Stimulated activated CD4-positive, alpha-beta T cell treated with anti-CD3 and anti-CD28 coated beads, Interleukin-1b, Interleukin-23, amount 100 ng/mL, for 4 hours (primary cell): ENCODE measurements at places on chromosomes 5 and 9.

- no peak for DNase-seq
Observed at GRCh38 chr5:176737746-176738636, 72.4 kb upstream of the UNC5A start.

- peak; percentile 21 for DNase-seq
Observed at GRCh38 chr9:96874947-96875460, 20.7 kb upstream of the ZNF782 start.

GRCh38 chr5:156896546-156896945, 46.5 kb downstream of the PPP1R2B start:
- no peak for DNase-seq

DNA sequence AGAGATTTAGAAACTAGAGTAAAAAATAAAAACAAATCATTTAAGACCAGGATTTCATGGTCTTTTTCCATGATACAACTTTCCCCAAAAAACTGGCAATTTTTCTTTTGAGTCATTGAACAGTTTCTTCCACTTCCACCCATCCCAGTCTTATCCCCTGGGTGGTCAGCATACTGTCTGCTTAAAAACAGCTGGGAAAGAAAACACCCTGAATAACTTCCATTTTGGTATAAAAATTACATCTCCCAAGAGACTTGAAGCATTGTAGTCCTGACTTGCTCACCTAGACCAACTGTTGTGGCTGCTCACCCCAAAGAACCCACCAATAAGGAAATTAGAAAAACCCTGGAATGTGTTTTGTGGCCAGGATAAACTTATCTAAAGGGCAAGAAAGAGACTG, 731.3 kb downstream of the NR2F1-AS1 start:
- no peak for DNase-seq

- DNase-seq = no peak
Observed at GRCh38 chr9:82353631-82354278, 365.2 kb downstream of the SPATA31D1 start.

DNA sequence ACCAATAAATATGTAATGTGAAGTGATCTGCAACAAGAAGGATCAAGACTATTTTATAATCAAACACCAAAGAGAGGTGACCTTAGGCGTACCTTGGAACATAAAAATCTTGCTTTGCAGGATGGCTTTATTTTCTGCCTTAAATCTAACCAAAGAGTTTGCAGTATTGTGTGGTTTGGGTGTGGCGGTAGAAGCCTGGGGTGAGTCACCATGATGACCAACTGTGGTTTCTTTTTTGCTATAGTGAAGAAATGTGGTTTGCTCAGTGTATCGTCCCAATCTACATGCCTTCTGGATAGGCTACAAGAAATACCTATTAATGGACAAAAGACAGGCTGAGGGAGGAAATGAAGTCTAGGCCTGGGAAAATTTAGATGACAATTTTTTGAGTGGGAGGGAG, 5.1 kb upstream of the CAST start:
- DNase-seq = no peak

GRCh38 chr5:139642213-139642612, 5.9 kb upstream of the CXXC5 start:
- DNase-seq = no peak

DNA sequence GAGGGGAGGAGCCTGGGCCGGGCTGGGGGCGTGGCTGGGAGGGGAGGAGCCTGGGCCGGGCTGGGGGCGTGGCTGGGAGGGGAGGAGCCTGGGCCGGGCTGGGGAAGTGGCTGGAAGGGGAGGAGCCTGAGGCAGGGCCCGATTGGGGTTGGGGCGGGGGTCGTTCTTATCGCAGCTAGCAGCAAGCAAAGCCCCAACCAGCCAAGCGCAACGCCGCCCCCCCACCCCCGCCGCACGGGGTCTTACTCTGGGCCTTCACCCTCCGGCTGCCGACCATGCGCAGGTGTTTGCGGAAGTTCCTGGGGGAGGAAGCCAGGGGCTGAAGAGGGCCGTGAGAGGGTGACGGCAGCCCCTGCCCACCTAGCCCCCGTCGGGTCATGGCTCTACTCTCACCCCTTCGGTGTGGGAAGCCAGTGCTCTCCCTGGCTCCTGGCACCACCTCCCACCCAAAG, 5.0 kb downstream of the NSMF start:
- no peak for DNase-seq

- DNase-seq = no peak
Observed at GRCh38 chr5:123756318-123756665, 244.3 kb downstream of the CSNK1G3 start.

- DNase-seq = no peak
Observed at GRCh38 chr5:168646335-168646734, 67.2 kb upstream of the PANK3 start.

DNA sequence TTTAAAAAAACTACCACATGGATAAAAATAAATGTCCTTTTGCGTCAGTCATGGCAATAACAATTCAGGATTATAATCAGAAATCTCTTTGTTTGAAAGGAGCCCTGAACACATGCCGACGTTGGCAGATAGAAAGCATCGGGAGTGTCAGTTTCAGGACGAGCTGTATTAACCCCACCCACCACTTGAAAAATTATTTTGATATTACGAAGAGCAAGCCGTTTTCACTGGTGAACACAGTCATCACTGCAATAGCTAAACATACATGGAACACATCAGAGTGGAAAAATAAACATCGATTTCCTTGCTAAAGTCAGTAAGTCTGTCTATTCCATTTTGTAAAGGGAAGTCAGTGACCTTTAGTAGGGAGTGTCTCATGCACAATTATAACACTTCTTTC, 266.4 kb upstream of the FBXL7 start:
- no peak for DNase-seq

GRCh38 chr9:110114859-110115201, 93.1 kb downstream of the C9orf152 start:
- no peak for DNase-seq

- DNase-seq = no peak
Observed at GRCh38 chr9:107737987-107738743, 248.6 kb upstream of the KLF4 start.

DNA sequence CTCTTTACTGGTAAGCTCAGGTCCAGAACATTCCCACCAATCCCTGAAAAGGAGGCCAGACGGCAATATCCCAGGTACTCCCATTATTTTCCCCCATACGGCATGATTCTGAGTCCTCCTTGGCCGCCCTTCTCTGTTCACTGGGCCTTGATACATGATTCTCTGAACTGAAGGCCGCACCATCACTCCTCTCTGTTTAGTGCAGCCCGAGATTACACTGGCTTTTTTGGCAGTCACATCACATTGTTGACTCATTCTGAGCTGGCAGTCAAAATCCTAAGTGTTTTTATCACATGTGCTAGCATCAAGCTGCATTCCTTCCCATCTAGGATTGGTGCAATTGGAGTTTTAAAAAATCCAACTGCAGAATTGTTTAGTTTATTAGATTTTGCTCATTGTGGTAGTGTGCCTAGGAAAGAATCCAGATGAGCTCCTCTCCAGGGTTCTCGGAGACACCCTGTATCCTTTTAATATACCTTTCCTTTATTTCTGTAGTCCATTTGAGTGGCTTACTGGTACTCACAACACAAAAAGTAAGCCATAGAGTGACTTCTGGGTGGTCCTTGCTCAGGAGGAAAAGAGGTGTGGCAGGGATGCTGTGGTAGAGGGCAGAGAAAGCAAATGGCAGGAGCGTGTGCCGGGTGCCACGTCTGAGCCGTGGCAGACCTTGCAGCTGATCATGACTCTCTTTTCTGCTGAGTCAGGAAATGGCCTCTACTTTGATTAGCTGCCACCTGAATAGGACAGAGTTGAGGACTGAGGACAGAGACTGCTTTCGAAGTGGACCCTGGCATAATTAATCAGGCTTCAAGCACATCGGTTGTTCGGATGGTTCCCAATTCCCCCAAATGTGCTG, 121.1 kb upstream of the IL12B start:
- DNase-seq = no peak

DNA sequence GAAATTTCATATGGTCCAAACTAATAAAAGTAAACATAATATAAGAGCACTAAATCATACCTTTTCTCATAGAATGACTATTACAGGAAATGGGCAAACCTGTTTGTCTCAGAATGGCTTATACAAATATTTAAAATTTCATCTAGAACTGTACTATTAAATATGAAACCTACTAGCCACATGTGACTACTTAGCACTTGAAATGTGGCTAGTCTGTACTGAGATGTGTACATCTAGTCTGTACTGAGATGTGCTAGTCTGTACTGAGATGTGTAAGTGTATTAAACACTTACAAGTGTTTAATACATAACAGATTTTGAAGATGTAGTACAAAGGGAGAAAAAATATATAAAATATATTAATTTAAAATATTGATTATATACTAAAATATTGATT, 22.4 kb downstream of the ABITRAM start:
- no peak for DNase-seq

GRCh38 chr5:14250084-14250695, 107.0 kb downstream of the TRIO start:
- no peak for DNase-seq

DNA sequence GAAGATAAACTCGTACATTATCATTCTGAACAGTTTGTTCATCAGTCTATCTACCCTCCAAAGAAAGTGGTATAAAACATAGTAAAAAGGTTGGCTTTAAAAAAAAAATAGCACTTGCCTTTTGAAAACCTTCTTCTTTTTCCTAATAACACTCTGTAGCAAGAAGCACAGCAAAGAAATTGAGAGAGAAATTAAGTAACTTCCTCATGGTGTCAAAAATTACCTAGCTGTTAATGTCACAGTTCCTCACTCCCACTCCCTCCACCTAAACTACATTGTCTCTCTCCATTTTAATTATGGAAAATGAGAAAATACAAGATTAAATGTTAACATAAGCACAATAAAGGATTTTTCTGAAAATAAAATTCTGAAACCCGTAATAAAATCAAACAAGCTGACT, 72.2 kb downstream of the CERT1 start:
- DNase-seq = no peak

DNA sequence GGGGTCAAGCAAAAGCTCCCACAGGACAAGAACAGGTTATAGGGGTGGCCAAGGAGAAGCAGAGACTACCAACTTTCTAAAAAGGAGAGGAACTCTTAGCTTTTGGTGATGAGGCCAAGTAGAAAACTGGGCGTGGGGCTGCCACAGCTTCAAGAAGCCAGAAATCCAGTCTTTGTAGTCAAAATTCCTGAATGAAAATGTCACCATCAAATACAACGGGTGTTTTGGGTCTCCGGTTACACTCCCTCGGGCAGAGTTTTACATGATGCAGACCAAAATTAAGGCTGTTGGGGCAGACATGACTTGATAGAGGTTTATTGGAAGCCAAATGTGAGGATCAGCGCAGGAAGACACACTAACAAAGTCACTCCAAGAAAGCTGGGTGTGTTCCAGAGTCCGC, 29.4 kb upstream of the N4BP3 start:
- no peak for DNase-seq
